Left renal pelvis (tissue), 4 donors: ENCODE measurements at places on chromosomes 5 and 9.

GRCh38 chr9:126205265-126205664, 121.4 kb upstream of the MVB12B start:
- no peak for DNase-seq

- no peak for DNase-seq
These were observed 200.5 kb downstream of the EFNA5 start for GRCh38 chr5:107470295-107470582.

GRCh38 chr9:86281593-86282076, 703 bp downstream of the ISCA1 start:
- no peak for DNase-seq

GRCh38 chr9:84207491-84207951, 133.0 kb downstream of the SLC28A3 start:
- DNase-seq = no peak

DNA sequence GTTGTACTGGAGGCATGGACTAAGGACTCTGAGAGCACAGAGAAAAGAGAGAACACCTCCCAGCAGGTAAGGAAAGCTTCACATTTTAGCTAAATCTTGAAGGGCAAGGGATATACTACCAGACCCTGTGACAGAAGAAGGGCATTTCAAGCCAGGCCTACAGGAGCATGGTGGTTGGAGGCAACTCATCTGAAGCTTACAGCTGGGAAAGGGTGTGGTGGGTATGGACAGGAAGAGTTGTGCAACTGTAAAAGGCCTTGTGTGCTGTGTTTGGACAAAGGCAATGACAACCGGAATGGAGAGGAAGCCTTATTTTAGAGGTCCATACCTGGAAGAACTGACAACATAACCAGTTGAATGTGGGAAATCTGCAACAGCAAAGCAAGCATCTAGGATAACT, 31.2 kb downstream of the NIPSNAP3B start:
- DNase-seq = no peak

GRCh38 chr5:40150896-40151295, 528.8 kb upstream of the PTGER4 start:
- no peak for DNase-seq

DNA sequence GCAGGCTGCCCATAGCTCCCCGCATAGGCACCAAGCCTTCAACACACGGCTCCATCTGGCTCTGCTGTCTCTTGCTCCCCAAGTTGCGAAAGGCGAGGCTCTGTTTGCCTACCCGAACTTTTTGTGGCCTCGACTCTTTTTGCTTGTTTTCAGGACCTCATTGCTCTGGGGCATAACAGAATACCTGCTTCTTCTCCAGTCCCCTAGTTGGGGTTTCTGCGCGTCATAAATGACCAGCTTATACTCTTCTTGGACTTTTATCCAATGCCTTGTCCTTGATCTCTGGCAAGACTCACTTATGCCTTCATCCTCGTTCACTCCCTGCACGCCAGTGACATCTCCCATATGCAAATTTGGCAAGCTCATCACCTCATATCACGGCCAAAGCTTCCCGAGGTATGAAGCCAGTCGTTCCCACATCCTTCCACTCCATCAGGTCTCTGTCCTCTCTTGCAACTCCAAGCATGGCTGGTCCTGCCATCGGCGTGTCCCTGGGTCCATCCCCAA, 238.8 kb upstream of the ADAMTS16 start:
- DNase-seq = no peak
